Stimulated activated CD8-positive, alpha-beta memory T cell treated with anti-CD3 and anti-CD28 coated beads, Interleukin-4, amount 100 ng/mL, for 48 hours (primary cell): ENCODE measurements at places on chromosomes 6 and 20.
A peak's percentile ranks its signal among the peaks of the same experiment; 100 is the strongest.

DNA sequence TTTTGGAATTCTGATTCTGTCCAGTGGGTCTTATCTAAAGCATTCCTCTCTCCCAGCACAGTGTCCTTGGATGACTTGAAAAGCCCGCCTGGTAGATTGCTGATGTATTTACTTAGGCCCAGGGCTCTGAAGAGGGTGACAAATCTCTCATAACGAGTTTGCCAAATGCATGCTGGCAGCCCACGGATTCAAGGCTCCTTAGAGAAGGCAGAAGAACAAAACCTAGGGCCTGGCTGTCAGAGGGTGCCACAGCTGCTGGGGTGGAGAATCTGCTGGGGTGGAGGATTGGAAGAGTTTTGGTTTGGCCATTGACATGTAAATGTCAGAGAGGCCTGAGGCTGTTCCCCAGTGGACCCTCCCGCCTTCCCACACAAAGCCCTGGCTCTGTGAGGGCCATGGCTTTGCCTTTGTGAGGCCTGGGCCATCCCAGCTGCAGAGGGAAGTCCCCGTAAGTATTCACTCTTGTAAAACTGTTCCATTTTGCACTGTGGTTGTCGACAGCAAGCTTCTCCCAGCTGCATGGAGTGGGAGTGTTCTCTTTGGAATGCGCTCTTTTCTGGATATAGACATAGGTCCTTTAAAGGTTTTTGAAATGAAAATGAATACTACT, 50.3 kb downstream of the ANKRD6 start:
- DNase-seq: no peak

DNA sequence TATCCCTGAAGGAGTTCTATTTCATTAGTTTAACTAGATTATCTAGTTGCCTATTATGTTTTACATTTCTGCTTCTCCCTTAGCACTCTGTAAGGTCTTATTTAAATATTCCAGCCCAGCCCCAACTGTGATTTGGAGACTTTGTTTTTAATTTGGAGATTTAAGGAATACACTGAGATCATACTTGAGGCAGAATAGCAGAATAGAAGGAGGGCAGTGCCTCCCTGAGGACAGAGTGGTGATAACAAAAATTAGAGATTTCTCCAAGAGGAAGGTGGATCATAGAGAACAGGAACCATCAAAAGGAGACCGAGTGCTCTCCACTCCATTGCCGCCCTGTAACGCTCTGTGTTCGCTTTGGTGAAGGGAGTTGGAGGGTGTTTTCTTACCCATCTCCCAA, 14.8 kb upstream of the CD164 start:
- DNase-seq: no peak

DNA sequence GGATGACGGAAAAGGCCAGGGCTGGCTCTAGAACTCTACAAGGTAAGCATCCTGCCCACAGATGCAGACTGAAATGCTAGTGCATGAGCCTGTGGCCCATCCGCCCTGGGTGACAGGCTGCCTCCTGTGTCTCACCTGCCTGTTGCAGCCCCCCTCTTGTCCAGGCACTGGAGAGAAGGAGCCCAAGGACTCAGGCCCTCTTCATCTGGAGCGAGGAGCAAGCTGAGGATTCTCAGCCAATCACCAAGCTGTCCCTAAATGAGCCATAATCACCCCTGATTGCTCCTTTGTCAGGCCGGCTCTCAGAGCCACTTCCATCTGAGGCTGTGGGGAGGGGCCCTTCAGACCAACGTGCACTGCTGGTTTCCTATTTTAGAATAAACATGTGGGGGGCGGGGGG, 10.0 kb upstream of the SLC32A1 start:
- DNase-seq: no peak

- no peak for DNase-seq
Observed at GRCh38 chr6:43125119-43125518, 46.0 kb upstream of the SRF start.

DNA sequence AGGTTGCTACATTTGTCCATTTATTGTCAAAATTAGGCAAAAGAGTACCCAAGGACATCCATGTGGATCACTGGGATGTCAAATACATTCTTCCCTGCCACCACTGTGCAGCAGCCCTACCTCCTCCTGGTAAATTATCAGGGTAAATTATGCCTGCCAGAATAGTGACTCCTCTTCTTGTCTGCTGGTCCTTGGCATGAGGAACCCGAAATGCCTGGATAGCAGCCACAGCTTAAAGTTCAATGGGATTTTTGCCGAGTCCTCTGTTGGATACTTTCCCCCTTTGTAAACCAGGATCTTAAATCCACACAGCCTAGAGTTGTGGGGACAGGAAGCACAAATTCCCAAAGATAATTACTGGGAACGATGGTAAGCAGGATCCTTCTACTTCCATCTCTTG, 173.3 kb downstream of the RFX6 start:
- no peak for DNase-seq

DNA sequence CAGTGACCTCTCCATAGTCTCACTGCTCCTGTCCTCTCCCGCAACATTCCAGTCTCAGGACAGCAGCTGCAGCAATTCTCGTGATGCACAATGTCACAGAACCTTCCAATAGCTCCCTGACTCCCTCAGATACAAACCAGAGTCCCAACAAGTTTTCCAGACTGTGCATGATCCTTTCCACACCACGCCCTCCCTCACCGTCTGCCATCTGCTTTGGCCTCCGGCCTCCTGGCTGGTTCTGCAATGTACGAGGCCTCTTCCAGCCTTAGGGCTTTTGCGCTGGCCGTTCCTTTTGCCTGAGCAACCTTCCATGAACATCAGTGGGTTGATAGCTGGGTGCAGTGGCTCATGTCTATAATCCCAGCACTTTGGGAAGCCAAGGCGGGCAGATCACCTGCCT, 9.6 kb downstream of the FNDC1 start:
- no peak for DNase-seq

- DNase-seq: no peak
Observed at GRCh38 chr6:139172151-139172550, 37.3 kb downstream of the HECA start.

- no peak for DNase-seq
Observed at GRCh38 chr20:11117808-11118528, 444.2 kb upstream of the JAG1 start.

GRCh38 chr6:23797041-23797440, 329.0 kb upstream of the NRSN1 start:
- DNase-seq: no peak

GRCh38 chr6:101108286-101108685, 227.2 kb upstream of the ASCC3 start:
- DNase-seq: no peak

GRCh38 chr6:55819811-55820210, 55.6 kb downstream of the BMP5 start:
- no peak for DNase-seq

DNA sequence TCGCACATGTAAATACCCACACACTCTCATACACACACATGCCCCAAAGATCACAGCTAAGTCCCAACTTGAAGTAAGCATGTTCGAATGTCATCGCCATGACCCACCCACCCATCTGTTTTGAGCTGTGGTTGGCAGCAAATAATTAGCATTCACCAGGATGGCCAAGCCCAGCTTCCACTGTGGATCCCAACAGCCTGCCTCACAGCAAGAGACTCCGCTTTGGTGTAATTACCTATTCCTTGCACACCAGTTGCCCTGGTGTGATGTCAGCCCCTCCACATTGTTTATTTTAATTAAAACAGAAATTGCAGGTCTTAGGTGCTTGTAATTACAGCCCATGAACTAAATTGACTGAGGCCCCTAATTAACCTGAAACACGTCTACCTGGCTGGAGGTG, 81.1 kb downstream of the MAFB start:
- DNase-seq: no peak

- DNase-seq: peak; percentile 20
Observed at GRCh38 chr6:166308769-166309589, 787 bp upstream of the PRR18 start.
